Fibroblast of skin of right quadriceps (primary cell): ENCODE measurements at places on chromosomes 3 and 15.

- DNase-seq = peak; percentile 66
These were observed 28.4 kb downstream of the CD200R1L start for GRCh38 chr3:112818289-112818688.

- DNase-seq = peak; percentile 22
These were observed 178.3 kb upstream of the PLSCR5 start for GRCh38 chr3:146783446-146783845.

- peak; percentile 96 for DNase-seq
These were observed 77.1 kb upstream of the MEX3B start for GRCh38 chr15:82122746-82123400.

DNA sequence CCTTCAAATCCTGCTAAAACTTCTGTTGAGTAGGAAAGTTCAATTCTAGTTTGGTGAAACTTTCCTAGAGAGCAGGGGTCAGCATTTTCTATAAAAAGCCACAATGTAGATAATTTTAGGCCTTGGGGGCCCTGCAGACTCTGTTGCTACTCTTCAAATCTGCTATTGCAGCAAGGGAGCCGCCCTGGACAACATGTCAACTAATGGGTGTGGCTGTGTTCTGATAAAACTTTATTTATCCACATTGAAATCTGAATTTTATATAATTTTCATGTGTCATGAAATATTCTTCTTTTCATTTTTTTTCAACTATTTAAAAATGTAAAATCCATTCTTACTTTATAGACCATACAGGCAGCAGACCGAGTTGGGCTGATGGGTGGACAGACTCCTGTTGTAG is 67.4 kb upstream of the SAMMSON start:
- no peak for DNase-seq

- DNase-seq = no peak
These were observed 1.5 kb downstream of the LMLN start for GRCh38 chr3:197961582-197961945.

- no peak for DNase-seq
These were observed 23.6 kb downstream of the ZBTB38 start for GRCh38 chr3:141391991-141392316.

DNA sequence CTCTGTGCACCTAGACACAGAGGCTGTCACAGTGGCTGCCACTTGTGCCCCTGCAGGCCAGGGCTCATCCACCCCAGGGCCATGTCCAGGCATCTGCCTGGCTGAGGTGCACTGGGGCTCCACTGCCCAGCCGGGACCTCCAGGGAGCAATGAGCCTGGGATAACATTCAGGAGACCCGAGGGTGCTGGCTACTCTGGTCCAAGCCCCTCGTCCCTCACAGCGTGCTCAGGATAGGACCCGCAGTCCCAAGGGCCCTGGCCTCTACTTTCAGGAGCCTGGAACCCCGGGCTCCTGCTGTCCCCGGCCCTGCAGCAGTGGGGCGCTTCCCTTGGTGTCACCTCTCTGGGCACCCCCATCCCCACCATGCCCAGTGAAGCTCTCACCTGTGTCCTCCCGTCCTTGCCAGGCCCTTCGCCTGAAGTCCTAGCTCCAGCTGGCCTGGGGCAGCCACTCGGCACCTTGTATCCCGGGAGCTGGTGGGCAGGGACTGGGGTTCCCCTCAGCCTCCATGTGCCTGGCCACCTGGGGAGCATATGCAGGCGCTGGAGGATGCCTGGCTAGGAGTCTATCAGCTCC is 157.8 kb downstream of the NSMCE3 start:
- DNase-seq = no peak

GRCh38 chr15:38819387-38819950 is 254.9 kb upstream of the RASGRP1 start:
- DNase-seq = no peak

GRCh38 chr15:57586661-57587424 is 4.9 kb upstream of the MYZAP start:
- no peak for DNase-seq

- DNase-seq = no peak
These were observed 165.2 kb upstream of the PDZRN3 start for GRCh38 chr3:73789825-73790444.

DNA sequence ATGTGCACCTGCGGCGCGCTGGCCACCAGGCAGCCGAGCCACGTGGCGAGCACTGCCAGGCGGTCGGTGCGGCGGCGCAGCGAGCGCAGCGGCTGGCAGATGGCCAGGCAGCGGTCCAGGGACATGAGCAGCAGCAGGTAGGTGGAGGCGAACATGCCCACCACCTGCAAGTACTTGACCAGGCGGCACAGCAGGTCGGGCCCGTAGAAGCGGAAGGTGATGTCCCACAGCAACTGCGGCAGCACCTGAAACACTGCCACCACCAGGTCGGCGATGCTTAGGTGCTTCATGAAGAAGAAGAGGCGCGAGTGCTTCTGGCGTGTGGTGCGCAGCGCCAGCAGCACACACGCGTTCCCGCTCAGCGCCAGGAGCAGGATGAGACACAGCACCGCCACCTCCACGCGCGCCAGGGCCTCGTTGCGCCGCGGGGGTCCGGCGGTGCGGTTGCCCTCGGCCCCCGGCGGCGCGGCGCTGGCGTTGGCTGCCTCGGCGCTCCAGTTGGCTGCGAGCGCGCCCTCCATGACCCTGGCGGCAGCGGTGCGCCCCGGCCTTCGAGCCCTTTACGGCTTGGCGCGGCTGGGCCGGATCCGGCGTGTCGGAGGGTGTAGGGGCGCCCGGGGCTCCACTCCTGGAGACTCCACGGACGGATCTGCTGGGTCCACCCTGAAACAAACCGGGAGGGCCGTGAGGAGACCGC is 1.6 kb downstream of the OXTR start:
- DNase-seq = peak; percentile 44

DNA sequence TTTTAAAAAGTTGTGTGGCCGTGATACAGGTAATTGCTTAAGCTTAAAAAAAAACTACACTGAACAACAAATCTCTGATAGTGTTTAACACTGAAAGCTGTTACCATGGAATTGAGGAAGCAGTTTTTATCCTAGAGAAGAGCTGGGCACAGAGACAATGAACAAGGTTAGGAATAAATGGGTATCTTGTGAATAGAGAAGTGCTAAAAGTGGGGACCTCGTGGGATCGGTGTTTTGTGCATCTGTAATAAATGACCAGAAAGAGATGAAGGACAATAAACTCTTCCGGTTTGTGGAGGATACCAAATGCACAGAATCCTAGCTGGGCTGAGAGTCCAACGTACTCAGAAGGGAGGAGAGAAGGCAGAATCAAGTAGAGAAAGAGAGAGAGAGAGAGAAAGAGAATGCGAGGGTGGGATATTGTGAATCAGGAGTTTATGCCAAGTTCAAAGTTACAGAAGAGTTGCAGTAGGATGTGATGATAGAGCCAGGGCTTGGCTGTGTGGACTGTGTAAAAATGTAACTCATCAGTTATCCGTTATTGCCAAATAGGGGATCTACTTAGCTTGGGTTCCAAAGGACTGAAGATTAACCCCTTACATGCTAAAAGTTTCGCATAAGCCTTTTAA is 148.9 kb downstream of the IL20RB start:
- no peak for DNase-seq

- DNase-seq = no peak
These were observed 22.1 kb downstream of the AMOTL2 start for GRCh38 chr3:134352031-134352671.
